ENCODE measurements at places on chromosomes 6 and 20.

DNA sequence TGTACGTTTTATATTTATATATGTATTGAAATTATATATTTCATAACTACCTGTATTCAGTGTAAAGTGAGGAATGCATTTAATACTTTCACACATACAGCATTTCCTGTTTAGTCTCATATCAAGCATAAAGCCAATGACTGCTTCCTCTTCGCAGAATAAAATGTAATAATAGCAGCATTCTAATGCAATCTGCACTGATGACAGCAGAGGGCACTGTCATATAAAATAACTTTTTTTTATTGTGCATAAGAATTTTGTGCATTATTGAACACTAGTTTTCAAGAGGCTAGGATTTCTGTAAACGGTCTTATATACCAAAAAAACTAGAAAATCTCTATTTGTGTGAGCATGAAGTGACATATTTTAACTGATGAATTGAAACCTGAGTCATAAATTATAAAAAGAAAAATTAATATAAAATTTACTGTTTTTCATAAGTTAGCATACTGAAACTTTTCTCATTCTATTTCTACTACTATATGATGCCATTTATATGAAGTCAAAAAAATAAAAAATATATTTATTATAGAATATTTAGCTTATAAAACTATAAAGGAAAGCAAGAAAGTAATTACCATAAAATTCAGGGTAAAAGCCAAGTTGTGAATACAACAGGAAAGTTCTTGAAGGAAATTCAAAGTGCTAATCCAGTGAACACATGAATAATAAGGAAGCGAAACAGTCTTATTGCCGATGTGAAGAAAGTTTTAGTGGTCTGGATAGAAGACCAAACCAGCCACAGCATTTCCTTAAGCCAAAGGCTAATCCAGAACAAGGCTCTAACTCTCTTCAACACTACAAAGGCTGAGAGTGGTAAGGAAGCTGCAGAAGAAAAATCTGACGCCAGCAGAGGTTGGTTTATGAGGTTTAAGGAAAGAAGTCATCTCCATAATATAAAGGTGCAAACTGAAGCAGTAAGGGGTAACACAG, 36.3 kb downstream of the RNF146 start:
- peak; percentile 6 for DNase-seq

DNA sequence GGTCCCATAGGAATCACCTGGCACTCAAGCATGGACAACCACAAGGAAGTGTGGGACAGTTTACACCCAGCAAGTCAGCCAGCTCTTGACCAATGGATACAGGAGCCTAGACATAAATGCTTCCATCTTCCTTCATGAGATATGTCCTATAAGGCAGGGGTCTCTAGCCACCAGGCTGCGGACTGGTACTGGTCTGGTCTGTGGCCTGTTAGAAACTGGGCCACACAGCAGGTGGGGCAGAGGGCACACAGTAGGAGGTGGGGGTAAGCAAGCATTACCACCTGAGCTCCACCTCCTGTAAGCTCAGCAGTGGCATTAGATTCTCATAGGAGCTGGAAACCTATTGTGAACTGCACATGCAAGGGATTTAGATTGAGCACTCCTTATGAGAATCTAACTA, 437.1 kb downstream of the CD109 start:
- no peak for DNase-seq

DNA sequence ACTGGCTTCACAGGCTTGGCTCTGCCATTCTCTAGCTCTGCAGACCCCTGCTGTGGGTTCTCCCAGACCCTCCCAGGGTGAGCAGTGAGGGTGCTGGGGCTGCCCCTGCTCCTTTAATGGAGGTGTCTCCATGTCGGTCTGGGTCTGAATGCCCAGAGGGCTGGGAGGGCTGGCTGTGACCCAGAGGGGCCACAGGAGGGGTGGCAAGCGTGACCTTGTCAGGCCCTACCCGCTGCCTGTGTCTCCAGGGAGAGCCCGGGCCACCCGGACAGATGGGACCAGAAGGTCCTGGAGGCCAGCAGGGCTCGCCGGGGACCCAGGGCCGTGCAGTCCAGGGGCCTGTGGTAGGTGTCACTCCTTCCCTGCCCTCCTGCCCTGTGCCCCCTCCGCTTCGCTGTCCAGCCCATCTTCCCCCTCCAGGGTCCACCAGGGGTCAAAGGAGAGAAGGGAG, 32.1 kb downstream of the COL20A1 start:
- no peak for DNase-seq

- no peak for DNase-seq
Measured at GRCh38 chr20:53003420-53004154, 31.4 kb downstream of the TSHZ2 start.

DNA sequence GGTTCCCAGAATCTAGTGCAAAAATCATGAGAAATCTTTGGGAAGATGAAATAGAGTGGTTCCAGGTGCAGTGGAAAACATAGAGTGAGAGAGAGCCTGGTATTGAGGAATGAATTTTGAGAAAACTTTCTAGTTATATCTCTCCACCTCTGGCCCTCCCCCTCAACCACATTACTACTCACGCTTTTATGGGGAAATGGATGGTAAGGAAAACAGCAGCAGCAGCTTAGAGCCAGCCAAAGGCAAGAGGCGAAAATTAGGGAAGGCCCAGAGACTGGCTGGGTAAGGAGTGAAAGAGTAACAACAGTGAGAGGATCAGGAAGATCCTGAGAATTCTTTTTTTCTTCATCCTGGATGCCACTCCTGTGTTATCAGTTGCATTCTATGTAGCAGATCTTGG, 187.9 kb upstream of the ECI2 start:
- no peak for DNase-seq

DNA sequence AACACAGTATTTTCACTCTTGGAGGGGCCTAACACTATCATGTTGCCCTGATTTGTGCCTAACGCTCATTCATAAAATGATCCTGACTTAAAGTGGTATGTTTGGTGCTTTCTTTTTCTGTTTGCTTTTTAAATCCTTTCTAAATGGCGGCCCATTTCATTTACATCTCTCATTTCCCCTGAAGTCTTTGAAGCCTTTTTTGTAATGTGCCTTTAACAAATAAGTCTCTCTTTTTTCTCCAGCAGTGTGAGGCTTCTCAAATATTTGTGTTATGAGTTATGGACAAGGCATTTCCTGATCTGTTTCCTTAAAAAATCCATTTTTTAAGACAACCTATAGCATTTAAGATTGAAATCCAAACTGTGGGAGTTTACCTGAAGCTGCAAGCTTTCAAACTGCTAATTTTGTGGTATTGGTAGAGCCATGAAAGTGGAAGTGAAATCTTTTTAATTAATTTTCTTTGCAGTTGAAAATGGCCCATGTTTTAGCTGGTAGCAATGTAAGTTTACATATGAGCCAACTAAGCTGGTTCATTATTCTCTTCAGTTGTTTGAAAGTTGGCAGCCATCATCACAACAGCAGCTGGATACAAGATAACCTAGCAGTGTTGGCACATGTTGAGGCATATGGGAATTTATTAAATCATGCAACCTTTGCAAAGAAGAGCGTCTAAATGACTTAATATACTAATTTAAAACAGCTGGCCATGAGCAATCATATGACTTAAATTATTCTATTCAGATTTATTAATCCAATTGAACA, 469.7 kb downstream of the CDKAL1 start:
- DNase-seq, result no peak

GRCh38 chr6:3878048-3878666, 29.0 kb downstream of the FAM50B start:
- no peak for DNase-seq

DNA sequence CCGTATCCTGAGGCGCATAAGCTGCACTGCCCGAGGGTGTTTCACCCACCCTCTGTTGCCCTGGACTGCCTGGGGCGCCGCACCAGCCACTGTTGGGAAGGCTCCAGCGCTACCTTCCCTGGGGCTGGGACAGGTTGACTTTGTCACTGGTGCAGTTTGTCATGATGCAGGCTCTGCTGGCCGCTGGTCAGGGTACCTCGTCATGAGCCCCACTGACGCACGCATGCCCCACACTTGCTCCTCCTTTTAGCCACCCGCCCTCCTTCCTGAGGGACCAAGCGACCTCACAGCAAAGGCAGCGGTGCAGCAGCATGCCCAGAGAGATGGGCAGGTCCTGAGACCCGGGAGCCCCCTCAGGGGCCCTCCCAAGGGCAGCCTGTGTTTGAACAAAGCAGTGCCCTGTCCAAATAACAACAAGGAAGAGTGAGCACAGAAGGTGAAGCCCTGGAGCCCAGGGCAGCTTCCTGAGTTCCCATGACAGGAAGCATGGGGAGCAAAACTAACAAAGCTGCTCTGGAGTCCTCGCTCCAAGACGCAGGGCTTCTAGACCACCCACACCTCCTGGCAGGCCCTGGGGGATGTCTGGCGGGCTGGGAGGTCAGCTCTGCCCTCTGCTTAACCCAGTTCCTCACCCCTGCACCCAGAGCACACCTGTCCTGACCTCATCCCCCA, 50.1 kb upstream of the SMOC2 start:
- DNase-seq, result no peak

- no peak for DNase-seq
Measured at GRCh38 chr6:15308435-15309213, 62.8 kb downstream of the JARID2 start.

- no peak for DNase-seq
Measured at GRCh38 chr6:4355241-4355640, 219.9 kb upstream of the ECI2 start.

- no peak for DNase-seq
Measured at GRCh38 chr20:34883087-34883688, 6.8 kb downstream of the ACSS2 start.

- DNase-seq, result no peak
Measured at GRCh38 chr6:35765739-35766138, 10.7 kb upstream of the CLPSL2 start.

DNA sequence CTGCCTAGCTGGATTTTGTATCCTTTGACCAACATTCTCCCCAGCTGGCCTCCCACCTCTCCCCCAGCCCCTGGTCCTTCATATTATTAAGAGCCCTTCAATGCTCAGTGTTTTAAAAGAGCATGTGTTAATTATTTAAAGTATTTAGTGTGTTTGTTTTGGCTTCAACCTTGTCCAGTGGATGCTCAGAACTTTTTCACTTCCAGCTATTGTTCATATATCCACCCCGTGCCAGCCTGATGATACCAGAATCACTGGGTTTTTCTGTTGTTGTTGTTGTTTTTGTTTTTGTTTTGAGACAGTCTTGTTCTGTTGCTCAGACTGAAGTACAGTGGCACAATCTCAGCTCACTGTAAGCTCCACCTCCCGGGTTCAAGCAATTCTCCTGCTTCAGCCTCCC, 30.4 kb upstream of the SNX9 start:
- DNase-seq, result no peak

- DNase-seq, result no peak
Measured at GRCh38 chr6:34667481-34668238, 28.9 kb downstream of the ILRUN start.

- no peak for DNase-seq
Measured at GRCh38 chr6:101818051-101818450, 424.5 kb downstream of the GRIK2 start.

DNA sequence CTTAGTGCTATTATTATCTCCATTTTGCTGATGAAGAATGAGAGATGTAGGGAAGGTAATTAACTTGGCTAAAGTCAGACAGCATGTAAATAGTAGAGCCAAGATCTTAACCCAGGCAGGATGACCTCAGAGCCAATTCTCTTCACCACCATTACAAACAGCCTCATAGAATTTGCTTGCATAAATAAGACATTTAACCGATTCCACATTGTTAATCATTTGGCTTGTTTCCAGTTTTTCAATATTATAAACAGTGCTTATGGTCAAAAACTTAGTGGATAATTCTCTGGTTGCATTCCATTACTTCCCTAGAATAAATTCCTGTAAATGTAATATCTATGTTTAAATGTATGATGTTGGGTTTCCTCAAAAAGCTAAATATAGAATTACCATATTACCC, 19.1 kb upstream of the PRDM1 start:
- DNase-seq, result no peak

DNA sequence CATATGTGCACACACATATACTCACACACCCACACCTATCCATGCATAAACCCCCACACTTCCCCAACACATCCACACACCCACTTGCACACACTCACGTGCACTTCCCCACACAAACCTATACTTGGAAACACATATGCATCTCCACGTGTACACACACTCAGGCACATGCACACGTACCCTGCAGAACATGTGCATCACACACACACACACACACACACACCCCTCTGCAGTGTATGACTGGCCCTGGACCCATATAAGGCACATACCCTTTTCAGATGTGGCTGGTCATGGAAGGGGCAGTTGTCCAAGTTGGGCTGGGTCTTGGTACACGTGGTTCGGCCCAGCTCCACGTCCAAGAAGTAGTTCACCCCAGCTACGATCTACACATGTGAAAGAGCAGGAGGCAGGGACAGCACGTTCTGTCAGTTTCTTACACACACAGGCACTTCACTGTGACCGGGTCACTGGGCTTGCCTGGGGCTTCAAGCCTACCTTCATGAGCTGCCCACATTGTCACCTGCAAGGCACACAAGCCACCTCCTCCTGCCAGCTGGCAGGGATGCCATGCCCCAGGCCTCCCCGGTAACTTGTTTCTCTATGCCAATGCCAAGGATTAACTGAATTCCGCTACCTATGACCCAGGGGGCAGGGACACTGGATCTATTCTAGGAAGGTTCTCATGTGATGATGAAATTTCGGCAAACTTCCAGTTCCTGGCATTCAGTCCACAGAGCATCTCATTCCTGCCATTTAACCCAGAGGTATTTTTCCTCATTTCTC, 2.6 kb downstream of the CST3 start:
- no peak for DNase-seq

- DNase-seq, result no peak
Measured at GRCh38 chr20:50876816-50877215, 54.4 kb downstream of the ADNP start.

GRCh38 chr6:21116736-21117135, 476.8 kb upstream of the SOX4 start:
- no peak for DNase-seq

DNA sequence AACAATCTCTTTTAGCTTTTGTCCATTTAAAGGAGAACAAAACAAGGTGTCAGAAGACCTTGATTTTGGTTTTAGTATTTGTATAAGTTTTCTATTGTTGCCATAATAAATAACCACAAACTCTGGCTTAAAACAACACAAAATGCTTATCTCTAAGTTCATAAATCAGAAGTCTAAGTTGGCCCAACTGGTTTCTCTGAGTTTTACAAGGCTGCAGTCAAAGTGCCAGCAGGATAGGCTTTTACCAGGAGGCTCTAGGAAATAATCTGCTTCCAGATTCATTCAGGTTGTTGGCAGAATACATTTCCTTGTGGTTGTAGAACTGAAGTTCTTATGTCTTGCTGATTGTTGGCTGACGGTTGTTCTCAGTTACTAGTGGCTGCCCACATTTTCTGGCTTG, 147.2 kb upstream of the HMGCLL1 start:
- no peak for DNase-seq

DNA sequence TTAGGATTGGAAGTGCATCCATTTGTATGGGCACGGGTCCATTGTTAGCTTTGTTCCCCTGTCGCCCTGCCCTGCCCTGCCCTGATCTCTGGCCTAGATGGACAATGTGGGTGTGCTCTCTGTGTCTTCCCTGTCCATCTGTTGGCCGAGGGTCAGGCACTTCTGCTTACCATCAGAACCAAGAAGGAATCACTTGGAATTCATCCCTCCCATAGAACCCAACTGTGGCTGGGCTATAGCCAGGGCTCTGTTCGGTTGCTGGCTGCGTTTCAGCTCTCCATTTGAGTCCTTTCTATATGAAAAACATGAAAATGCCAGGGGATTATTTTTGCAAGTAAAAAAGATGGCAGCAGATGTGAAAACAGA, 26.6 kb upstream of the TULP4 start:
- no peak for DNase-seq

- DNase-seq, result no peak
Measured at GRCh38 chr20:40335901-40336351, 353.1 kb downstream of the MAFB start.

- no peak for DNase-seq
Measured at GRCh38 chr6:39143238-39143930, 28.4 kb upstream of the SAYSD1 start.

GRCh38 chr6:88342336-88342735, 176.2 kb upstream of the CNR1 start:
- DNase-seq, result no peak
